ENCODE measurements at places on chromosomes 6 and 20.

DNA sequence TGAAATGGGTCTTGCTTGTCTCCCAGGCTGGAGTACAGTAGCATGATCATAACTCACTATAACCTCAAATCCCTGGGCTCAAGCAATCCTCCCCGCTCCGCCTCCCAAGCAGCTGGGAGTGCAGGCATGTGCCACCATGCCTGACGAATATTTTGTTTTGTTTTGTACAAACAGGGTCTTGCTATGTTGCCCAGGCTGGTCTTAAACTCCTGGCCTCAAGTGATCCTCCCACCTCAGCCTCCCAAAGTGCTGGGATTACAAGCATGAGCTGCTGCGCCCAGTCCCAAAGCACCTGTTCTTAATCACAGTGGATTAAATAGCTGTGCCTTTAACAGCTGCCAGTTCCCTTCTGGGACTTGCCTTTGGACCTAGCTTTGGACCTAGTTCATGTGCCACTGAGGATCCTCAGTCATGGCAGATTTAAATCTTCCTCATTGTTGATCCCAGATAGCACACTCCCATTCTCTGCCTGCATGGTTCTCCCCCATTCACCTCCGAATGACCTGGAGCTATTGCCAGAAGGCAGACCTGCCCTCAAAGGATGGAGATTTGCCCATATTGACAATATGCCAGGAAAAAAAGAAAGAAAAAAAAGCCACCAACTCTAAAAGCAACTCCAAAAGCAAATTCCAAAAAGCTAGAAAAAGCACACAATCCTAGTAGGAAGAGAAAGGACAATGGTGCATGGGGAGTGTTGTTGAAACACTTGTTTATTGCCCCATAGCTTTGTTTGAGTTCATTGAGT, 10.6 kb downstream of the POFUT1 start:
- no peak for DNase-seq

GRCh38 chr6:80028589-80028988, 24.1 kb downstream of the TTK start:
- DNase-seq: no peak

DNA sequence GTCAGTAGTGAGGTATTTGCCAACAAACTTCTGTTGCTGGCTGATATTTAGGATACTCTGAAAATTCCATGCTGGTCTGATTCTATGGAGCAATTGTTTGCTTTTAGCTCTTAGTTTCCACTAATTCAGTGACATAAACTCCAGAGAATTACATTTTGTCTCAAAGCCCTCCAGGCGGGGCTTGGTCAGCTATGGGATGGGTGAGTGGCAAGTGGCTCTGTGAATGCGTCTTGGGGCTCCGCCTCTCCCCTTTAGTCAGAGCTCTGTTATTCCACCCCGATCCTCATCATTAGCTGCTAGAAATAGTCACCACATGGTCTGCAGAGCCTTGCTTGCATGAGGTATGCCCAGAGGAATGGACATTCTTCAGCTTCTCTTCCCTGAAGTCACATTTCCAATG, 540.6 kb downstream of the QKI start:
- DNase-seq: no peak

GRCh38 chr6:9628819-9629218, 786.1 kb downstream of the TFAP2A start:
- DNase-seq: no peak

- no peak for DNase-seq
Measured at GRCh38 chr6:39225946-39226437, 3.3 kb downstream of the KCNK5 start.

- DNase-seq: no peak
Measured at GRCh38 chr20:33518071-33518470, 28.2 kb downstream of the CBFA2T2 start.

- DNase-seq: no peak
Measured at GRCh38 chr20:47951521-47951971, 166.3 kb upstream of the SULF2 start.

GRCh38 chr6:139369568-139370282, 4.7 kb downstream of the CITED2 start:
- DNase-seq: peak; percentile 91

DNA sequence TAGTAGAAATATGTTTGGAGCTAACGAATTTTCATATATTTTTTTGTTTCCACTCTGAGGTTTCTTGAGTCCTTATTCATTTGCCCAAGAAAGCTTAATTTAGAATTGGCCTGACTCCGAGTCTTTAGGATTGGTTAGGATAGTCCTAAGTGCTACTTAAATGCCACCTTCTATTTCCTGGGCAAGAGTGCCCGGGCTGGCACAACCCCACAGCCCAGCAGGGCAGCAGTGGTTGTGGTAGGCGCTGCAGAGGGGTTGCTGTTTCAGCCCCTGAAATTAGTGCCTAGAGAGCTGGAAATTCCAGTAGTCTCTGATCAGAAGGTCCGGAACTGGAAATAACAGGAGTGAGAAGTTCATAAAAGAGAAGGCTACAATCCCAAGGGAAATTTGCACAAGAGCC, 139.4 kb upstream of the TENT5A start:
- no peak for DNase-seq

DNA sequence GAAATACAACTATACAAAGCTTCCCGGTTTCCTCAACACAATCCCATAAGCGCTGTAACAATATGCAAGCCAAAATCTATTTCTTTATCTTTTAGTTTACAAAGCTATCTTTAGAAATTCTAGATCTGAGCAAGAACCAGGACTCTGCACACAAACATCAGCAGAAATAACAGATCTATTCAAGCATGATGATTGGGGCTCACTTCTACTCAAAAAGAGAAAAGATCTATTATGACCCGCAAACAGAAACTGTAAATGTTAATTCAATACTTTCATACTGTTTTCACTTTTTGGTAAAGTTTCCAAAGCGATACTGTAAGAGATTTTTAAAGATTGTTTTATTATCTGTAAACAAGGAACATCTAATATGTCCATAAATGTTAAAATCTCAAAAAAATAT, 86.6 kb downstream of the SESN1 start:
- DNase-seq: no peak

DNA sequence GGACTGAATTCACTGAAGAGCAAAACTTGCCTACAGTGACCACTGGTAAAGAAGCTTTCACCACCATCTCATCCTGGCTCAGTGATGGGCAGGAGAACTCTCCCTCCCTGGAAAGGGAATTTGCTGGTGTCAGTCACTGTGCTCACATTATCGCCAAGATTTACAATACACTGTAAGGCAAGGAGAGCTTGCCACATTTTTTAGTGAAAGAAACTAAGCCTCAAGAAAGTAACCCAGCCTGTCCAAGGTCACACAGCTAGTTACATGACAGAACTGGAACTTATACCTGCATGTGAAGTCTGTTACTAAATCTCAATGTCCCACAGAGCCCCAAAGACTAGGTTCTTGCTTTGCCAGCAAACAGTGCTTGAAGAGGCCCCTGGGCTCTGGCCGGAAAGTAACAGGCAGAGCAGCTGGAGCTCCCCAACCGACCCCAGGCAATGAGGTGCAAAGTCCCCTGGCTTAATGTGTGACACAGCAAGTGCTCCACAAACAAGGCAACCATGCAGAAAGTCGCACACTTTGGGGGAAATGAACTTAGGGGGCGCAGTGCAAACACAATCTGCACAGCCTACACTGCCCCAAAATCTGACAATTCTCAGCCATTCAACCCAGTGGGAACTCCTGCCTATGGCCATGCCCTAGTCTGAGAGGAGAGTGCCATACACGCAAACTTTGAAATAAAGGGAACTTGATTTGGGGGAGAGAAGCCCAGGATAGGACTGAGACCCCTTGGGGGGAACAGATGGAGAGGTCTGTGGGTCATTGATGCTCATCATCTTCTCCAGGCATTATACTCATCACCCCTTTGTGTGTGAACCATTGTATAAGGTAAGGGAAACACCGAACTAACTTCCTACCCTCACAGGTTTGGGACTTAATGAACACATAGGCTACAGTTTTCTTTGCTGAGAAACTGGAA, 1.9 kb downstream of the BCL2L1 start:
- DNase-seq: peak; percentile 34

DNA sequence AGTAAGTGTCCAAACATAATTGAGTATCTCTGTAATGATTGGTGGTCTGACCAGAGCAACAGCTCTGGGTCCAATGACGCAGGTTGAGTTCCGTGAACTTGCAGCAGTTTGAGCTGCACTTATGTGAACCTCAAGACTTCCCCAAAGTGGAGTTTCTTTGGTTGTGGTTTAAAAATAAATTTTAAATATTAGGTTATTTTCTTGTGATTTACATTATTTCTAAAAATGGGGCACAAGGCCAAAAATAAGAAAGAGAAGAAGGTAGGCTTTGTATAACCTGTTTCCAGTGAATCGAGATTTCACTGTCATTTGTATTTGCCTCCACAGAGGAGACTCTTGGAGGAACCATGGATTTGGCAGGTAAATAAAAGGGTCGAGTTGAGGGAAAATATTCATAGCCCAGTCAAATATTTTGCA, 166.4 kb upstream of the ZNF217 start:
- DNase-seq: no peak

DNA sequence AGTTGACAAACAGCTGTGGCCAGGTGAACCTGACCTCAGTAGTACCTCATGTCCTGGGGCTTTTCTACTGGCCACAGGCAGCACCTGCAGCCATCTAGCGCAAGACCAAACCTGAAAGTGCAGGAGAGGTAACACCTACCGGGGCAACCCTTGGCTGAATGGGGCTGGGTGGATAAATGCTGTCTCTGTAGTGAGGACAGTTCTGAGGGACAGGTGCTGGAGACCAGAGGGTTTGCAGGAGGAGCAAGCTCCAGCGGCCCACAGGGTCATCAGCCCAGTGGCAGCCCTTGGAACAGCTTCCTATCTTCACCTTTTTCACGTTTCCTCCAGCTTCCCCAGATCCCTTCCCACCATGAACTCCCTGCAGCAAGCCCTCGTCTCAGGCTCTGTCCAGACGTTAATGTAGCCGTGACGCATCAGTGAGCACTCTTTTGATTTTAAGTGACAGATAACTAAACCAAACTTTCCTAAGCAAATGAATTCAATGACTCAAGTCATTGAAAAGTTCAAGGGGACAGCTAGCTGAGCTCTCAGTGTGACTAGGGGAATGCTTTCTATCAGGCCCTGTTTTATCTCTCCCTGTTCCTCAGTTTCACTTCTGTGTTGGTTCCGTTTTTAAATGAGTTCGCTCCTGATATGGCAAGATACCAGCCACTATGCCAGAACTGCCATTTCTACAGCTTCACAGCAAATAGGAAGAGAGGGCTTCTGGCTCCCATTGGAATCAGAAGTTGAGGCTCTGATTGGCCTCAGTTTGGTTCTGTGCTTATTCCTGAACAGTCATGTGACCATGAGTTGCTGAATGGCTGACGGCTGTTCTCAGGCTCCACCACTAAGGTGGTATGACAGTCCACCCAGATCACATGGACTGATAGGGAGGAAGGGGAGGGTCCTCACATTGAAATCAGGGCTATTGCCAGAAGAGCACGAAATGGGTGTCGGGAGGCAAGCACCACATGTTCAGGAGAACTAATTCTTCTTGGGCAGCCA, 12.1 kb upstream of the PFDN4 start:
- no peak for DNase-seq

Measured in NCI-H2171 treated with DMSO at 0.1 percent for 48 hours (cell line).